ENCODE measurements at places on chromosomes 11 and 22.

DNA sequence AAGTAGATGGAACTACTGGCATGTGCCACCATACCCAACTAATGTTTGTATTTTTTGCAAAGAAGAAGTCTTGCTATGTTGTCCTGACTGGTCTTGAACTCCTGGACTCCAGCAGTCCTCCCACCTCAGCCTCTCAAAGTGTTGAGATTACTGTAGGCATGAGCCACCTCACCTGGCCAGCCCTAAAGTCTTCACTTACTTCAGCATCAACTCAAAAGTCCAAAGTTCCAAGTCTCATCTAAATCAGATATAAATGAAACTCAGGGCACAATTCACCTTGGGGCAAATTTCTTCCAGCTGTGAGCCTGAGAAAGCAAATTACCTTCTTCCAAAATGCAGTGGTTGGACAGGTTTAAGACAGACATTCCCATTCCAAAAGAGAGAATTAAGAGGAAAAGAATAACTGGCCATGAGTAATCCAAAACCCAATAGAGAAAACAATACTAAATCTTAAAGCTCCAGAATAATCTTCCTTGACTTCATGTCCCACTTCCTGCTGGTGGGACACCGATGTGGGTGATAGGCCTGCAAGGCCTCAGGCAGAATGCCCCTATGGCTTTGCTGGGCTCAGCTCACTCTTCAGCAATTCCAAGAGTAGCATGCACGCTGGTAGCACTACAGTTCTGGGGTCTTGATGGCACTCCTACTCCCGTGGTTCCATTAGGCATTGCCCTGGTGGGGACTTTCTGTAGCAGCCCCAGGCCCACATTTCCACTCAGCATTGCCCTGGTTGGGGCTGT lies 50.3 kb downstream of the TUG1 start:
- H3K4me3 ChIP-seq, result no peak overlapping the region
- H3K4me1 ChIP-seq, result no peaks in the 10 kb centered on the region
- H3K27ac ChIP-seq, result no peak overlapping the region
- H3K27me3 ChIP-seq, result no peaks in the 10 kb centered on the region

GRCh38 chr22:36331306-36331911 lies 56.4 kb downstream of the MYH9 start:
- H3K36me3 ChIP-seq, result peaks cover 30% of the 10 kb centered on the region
- peak; percentile 80 for DNase-seq
- peak overlapping the region; percentile 36 for H3K4me3 ChIP-seq
- no peaks in the 10 kb centered on the region for H3K27me3 ChIP-seq
- peaks cover 100% of the 10 kb centered on the region for H3K4me1 ChIP-seq

DNA sequence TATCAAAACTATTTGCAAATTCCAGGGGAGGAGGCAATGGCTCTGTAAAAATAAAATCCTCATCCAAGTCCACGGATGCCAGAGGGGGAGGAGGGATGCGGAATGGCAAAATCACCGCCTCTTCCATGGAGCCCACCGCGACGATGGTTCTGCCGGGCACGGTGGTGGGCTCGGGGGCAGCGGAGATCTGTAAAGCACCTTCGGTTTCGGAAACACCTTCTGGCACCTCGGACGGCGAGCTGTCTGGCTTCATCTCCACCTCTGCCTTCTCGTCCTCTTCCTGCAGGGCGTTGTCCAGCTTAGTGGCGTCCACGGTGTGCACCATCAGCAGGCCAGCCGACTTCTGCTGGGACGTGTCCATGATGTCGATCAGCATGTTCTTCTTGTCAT lies 87.7 kb downstream of the CTTN start:
- no peak overlapping the region for H3K27ac ChIP-seq
- no peak overlapping the region for H3K4me3 ChIP-seq
- no peak for DNase-seq
- H3K36me3 ChIP-seq, result no peaks in the 10 kb centered on the region
- peaks cover 15% of the 10 kb centered on the region for H3K4me1 ChIP-seq

DNA sequence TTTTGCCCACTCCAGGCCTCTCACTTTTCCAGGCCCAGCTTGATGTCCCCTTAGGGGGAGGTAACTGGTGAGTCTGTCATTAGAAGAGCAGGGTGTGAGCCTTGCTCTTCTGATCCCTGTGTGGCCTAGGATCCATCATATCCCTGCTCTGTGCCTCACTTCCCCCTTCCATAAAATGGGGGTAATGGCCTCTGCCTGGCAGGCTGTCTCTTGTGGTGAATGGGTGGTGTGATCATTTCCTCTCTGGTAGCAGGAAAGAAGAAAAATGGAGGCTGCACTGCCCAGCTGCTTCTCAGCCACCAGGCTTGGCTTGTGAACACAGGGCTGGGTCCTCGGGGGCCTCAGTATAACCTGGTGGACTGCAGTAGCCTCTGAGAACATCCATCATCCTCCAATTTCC lies 5.6 kb downstream of the ARHGEF17 start:
- peak overlapping the region; percentile 88 for H3K4me3 ChIP-seq
- H3K27ac ChIP-seq, result peak overlapping the region; percentile 99
- H3K4me1 ChIP-seq, result peaks cover 98% of the 10 kb centered on the region
- peaks cover 16% of the 10 kb centered on the region for H3K36me3 ChIP-seq
- H3K27me3 ChIP-seq, result no peaks in the 10 kb centered on the region

DNA sequence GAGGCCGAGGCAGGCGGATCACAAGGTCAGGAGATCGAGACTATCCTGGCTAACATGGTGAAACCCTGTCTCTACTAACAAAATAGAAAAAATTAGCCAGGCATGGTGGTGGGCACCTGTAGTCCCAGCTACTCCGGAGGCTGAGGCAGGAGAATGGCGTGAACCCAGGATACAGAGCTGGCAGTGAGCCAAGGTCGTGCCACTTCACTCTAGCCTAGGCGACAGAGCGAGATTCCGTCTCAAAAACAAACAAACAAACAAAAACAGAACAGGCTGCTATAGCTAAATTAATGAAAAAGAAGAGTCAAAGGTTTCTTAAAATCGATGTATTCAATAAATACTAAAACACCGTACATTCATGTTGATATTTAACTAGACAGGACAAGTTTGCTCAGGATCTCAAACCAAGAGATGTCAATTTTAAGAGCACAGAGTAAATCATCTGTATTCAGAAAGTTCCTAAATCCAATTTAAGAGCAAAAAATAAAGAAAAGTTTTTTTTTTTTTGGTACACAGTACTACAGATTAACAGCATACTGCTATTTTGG lies 59.9 kb downstream of the NUP98 start:
- no peaks in the 10 kb centered on the region for H3K27me3 ChIP-seq
- peaks cover 87% of the 10 kb centered on the region for H3K36me3 ChIP-seq
- H3K27ac ChIP-seq, result no peak overlapping the region
- H3K4me1 ChIP-seq, result no peaks in the 10 kb centered on the region
- no peak for DNase-seq

GRCh38 chr11:69750108-69750850 lies 24.9 kb downstream of the FGF4 start:
- H3K27me3 ChIP-seq, result peaks cover 86% of the 10 kb centered on the region
- H3K27ac ChIP-seq, result no peak overlapping the region

GRCh38 chr11:41394521-41395195 lies 64.8 kb downstream of the LRRC4C start:
- no peak for DNase-seq
- no peaks in the 10 kb centered on the region for H3K27me3 ChIP-seq
- H3K4me3 ChIP-seq, result no peak overlapping the region
- no peaks in the 10 kb centered on the region for H3K36me3 ChIP-seq
- no peaks in the 10 kb centered on the region for H3K4me1 ChIP-seq
- H3K27ac ChIP-seq, result no peak overlapping the region

Data from left ventricle myocardium inferior (tissue), 1 donor.